Activated CD4-positive, alpha-beta T cell treated with anti-CD3 and anti-CD28 coated beads, Interleukin-2, amount 50 U/mL, for 48 hours (primary cell): ENCODE measurements at places on chromosomes 2 and 18.

DNA sequence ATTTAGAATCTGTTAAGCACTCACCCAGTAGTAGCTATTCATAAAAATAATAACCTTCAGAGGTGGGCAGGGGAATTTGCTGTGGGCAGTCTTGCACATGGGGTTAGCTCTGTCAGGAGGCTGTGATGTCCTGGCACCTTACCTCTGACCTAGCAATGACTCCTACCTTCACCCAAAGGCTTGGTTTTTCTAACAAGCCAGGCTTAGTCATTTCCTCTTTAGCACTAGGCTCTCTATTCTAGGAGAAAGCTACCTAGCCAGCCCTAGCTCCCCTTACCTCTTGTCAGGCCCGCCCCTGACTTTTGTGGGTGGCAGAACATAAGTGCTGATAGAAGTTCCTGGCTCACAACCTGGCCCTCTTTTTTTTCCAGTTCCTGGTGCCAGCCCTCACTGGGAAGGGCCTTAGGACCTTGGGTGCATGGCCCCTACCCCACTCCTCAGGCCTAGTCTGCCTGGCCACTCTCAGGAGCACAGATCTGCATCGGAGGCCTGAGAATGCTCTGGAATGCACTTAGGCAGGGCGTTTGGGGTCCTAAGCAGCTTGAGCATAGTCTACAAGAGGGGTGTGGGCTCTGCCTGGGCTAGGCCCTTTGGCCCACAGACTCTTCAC lies 17.7 kb downstream of the CPLX4 start:
- no peak for DNase-seq

- DNase-seq, result no peak
Observed at GRCh38 chr2:179671043-179671981, 190.1 kb downstream of the ZNF385B start.

DNA sequence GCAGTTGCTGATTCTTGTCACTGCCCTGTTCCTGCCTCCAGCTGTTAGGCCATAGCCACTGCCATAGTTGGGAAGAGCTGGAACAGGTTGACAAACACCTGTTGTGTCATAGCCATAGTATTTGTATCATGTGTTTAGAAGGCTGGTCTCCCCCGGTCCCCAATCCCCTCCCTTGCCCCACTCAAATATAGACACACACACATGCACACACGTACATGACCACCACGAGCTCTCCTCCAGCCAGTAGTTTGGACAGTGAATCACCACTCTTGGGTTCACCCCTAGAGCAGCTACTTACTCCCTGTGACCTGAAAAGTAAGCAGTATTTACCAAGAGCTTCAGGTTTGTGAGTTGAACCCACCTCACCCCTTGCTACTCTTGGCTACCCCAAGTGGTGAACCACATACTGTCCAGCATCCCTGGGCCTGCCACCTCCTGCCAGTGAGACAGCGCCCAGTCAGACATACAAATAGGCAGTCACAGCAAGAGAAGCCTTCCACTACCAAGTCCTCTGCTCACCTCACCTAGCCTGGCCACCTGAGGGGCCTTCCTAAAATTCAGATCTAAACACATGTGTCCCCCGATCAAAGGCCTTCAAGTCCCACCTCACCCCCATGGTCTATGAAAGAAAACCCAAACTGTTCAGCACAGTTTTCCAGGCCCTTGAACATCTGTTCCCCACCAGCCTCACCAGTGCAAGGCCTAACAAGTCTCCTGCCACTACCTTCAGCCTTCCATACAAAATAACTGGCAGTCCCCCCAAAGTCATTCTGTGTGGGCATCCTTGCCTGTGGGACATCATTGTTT lies 7.1 kb downstream of the PCBP1 start:
- no peak for DNase-seq

DNA sequence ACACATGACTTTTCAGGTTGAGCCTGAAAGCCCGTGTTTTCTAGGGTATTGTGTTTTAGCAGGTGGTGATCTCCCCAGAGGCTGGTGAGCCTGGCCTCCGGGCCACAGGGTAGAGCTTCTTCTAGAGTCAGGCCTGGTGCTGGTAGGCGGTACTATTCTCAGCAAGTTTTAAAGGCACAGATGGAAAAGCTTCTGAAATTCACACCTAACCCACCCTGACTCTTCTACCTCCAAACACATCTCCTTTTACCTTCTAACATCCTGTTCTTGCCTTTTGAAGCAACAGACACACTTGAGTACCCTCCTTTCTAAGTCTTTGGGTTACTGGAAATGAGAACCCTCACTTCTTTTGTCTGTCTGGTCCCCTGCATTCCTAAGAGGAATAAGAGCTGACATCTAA lies 191.1 kb downstream of the SETBP1 start:
- DNase-seq, result no peak

- no peak for DNase-seq
Observed at GRCh38 chr2:228665232-228665631, 483.7 kb upstream of the SPHKAP start.

DNA sequence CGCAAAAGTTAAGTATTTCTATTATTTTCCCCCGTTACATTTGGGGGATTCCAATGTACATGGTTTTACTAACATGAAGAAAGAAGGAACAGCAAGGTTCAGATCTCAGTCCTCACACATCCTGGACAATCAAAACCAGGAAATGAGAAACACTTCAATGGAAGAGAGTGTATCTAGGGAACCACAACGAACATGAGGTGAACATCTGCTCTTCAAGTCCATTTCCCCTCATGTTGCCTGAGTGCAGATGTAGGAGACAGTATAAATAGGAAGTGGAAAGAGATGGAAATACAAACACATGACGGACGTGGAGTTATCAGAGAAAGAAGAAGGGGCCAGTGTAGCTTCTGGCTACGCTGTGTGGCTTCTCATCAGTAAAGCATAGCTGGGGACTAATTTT lies 52.6 kb downstream of the CHN1 start:
- no peak for DNase-seq

GRCh38 chr18:25425024-25425423 lies 73.1 kb upstream of the ZNF521 start:
- DNase-seq, result no peak

DNA sequence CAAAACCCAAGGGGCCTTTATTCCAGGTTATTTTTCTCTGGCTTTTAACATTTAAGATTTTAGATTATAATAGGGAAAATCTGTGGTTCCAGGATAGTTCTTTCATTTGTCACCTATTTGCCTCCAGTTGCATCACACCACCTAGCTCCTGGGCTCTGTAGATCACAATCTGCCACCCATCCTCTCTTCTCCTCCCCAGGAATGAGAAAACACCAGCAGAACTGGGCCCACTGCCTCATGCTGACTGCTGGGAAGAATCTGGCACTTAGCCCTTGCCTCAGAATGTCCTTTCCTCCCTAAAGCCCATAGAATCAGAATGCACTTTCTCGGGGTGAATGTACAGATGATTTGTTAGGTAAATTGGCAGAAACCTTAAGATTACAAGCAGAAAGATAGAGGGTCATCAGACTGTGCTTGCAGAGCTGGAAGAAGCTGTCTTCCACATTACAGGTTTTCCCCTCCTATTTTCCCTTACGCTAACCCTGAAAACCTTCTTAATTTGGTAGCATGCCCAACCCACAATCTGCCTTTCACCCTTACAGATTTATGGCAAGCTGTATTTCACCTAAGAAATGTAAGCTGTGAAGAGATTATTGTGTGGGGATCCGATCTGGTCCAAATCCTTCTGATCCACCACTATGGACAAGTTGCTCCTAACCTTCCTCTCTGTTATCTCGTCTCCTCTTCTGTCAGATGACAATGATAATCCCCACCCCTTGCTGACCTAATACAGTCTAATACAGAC lies 72.6 kb downstream of the LRRC30 start:
- no peak for DNase-seq

DNA sequence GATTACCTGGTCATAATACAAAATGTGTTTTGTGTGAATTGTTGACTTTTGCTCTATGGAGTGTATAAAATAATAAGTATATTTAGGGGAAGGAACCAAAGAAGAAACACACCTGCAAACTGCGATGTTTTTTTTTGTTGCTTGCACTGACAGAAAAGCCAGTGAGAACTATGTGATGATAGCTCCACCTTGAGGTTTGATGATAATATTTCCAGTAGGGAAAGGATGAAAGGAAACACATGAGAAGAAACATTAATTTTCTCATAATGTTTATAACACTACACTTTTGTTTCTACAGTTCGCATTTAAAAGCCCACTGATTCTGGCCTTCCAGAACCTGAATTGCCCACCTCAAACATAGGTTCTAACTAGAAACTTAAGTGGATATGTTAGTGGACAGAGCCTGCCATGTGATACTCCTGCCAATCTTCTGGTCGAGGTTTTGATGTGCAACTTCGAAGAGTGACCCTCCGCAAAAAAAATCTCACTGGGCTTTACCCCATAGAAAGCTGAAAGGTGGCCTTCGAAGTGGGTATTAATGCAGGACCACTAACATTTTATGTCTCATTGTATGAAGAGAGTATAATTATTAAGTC lies 476.4 kb upstream of the SPHKAP start:
- no peak for DNase-seq

DNA sequence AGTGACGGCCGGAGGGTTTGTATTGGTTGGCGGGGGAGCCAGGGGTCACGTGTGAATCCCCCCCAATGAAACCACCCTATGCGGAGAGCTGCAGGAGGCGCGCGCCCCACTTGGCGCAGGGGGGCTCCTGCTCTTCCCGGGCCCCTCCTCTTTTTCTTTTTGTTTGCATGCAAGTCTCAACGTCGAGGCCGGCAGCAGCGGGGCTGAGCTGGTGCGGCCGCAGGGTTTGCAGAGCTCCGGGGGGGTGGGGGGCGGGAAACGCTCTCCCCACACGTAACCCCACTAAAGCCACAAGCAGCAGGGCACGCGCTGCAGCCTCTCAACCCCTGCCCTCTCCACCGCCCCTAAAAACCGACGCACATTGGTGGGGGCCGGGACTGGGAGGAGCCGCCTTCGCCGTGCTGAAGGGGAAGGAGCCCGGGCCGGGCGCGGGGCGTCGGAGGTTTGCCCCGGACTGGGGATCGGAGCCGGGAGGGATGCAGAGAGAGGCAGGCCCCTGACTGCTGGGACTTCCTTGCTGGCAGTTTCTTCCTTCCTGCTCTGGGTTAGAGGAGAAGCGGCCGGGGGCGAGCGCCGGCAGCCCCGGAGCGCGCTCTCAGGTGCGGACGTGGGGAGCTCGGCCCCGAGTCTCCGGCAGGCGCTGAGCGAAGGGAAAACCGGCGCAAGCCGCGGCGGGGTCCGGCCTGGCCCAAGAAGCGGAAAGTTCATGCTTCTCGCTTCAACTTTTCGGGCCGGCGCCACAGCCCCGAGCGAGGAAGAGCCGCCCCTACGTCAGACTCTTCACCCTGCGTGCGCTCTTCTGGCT lies 864 bp downstream of the LBH start:
- peak; percentile 62 for DNase-seq

DNA sequence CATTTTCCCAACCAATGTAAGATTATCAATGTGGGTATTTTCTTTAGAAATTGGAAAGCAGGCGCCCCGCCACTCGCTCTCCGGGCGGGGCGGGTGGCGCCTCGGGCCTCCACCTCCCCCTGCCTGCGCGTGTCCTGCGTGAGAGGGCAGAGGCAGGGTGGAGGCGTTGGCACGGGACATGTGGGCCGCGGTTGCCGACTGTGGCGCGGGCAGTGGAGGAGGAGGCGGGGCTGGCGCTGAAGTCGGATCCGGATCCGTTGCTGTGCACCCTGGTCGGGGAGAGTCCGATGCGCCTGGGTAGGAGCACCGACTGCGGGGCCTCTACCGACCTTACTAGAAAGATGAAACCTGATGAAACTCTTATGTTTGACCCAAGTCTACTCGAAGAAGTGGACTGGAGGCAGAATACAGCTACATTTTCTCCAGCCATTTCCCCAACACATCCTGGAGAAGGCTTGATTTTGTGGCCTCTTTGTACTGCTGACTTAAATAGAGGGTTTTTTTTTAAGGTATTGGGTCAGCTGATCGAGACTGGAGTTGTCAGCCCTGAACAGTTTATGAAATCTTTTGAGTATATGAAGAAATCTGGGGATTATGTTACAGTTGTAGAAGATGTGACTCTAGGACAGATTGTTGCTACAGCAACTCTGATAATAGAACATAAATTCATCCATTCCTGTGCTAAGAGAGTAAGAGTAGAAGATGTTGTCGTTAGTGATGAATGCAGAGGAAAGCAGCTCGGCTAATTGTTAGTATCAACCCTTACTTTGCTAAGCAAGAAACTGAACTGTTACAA lies 37.9 kb downstream of the PMS1 start:
- no peak for DNase-seq

DNA sequence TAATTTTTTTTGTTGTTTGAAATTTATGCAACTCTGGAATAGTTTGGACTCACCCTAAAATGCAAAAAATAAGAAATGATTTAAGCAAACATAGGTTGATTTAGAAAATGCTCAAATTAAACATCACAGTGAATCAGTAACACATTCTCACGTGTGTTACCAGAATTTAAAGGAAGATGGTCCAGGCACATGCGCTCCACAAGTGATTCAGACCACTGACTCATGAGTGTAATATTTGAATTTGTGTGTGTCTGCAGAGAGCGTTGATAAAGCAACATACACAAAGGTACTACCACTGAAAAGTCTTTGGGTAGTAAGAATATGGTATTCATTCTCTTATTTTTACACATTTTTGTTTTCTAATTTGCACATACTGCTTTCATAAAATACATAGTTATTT lies 7.9 kb downstream of the SS18 start:
- no peak for DNase-seq

GRCh38 chr18:35582899-35583558 lies 1.5 kb downstream of the GALNT1 start:
- DNase-seq, result no peak

DNA sequence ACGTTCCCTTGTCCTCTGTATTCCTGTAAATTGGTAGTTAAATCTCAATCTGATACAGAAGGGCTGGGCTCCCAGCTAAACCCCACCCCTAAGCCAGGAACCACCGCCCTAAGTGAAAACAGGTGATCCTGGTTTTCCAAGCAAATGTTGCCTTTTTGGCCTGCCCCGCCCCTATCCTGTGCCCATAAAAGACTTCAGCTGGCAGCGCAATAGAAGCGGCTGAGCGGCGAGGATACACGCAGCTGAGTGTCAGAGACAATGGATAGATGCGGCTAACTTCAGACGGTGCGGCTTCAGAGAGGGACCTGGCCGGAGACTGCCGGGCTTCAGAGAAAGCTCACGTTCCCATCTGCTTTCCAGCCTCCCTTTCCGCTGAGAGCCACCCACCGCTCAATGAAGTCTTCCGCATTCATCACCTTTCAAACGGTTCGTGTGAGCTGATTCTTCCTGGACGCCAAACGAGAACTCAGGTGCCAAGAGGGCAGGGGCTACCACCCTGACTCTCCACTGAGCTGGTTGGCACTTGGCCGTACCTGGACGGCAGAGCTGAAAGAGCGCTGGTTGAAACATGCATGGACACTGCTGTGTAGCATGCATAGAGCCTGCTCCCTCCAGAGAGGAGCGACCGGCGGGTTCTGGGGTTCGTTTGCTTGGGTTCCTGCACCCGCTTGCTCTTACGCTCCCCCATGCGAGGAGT lies 49.5 kb upstream of the POLE4 start:
- DNase-seq, result no peak

GRCh38 chr2:31134480-31134879 lies 3.8 kb downstream of the GALNT14 start:
- DNase-seq, result no peak

- no peak for DNase-seq
Observed at GRCh38 chr2:109210431-109211200, 81.6 kb downstream of the SH3RF3 start.

- no peak for DNase-seq
Observed at GRCh38 chr2:60311524-60311923, 241.9 kb downstream of the BCL11A start.
